GM23248 (cell line): ENCODE measurements at places on chromosomes 5 and 9.

DNA sequence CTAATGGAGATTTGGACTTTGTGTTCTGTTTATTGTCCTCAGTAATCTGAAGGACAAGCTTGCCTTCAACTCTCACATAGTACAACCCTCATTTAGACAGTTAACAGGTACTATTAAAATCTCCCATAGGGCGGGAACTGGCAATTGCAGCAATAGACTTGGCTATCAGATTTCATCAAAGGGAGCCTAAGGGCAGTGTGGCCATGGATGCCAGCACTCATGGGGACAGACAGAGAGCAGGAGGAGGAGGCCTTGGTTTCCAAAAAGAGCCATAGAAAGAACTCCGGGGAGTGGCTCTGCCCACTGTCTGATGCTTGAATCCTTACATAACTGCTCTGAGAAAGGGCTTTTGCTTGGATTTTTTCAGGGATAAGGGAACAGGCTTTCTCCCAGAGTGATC, 6.8 kb downstream of the SLC36A1 start:
- no peak for DNase-seq

DNA sequence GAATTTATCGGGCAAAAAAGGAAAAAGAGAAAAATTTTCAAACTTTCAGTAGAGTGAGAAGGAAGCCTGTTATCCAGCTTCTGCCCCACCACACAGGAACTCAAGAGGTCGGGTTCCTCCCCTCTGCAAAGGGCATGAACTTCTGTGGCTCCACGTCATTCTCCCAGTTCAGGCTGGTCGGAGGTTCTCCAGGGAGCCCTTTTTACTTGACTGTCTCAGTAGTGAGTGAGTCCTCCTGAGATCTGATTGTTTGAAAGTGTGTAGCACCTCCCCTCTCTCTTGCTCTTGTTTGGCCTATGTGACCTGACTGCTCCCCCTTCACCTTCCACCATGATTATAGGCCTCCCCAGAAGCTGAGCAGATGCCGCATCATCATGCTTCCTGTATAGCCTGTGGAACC, 9.7 kb downstream of the SPINK1 start:
- DNase-seq = no peak

DNA sequence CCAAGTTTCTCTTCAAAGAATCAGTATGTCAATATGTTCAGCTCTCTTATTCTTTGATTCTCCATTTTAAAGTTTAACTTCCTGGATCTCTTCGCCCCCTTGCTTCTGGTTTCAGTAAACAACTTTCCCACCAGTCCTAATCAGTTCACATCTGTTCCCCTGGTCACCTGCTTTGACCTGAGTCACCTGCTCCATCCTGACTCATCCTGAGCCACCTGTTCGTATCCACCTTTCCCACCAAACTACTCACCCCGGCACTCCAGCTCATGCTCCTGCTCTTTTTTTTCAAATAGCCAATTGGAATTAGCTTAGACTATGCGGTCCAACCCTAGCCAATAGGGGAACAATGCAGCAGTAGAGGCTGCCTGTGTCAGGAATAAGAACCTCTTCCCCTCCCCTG, 23.6 kb upstream of the CSF1R start:
- no peak for DNase-seq

DNA sequence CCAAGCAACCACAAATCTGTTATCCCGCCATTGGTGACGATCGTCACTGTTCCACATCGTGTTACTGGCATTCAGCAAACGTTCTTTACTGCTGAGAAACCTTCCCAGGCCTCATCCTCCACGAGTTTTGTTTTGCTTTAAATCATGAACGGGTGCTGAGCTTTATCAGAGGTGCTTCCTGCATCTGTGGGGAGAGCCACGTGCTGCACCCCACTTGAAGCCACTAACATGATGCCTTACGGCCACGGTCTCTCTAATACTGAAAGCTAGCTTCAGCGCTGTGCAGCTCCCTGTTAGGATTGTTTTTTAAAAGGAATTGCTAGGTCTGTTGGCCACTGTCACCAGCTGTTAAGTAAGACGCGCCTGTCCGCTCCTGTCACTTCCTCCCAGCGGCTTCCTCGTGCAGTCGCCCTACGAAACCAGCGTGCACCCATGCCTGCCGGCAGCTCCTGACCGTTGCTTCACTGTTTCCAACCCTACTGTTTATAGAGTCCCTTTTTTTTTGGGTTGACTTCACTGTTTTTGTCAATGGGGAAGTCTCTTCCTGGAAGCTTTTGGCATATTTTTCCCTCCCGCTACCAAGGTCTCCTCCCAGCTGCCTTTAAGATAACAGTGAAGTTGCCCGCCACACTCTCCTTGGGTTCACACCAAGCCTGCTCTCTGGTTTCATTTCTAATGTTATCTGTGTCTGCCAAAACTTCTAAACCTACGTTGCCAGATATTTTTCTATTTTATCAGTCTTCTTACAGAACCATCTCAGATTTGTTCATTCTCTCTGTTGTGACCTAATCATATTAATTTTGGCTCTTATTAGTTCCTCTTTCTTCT, 20.3 kb downstream of the LPCAT1 start:
- DNase-seq = peak; percentile 20

DNA sequence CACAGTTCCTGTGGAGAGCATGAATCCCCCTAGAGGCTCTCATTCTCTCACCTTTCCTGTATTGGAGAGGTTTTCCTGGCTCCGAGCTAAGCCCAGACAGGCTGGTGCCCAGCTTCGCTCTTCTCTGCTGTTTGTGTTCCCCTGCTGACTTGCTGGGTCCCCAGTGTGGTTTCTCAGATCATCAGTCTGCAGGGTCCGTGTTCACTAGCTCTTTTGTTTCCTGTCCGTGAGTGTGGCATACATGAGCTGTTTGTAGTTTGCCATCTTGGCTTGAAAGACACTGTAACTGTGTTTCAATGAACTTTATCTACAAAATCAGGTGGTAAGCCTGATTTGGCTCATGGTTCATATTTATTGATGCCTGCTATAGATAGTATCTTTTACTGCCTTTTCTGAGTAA, 23.8 kb downstream of the LOX start:
- DNase-seq = no peak

- peak; percentile 13 for DNase-seq
Measured at GRCh38 chr9:28503573-28503972, 930.3 kb upstream of the C9orf72 start.

DNA sequence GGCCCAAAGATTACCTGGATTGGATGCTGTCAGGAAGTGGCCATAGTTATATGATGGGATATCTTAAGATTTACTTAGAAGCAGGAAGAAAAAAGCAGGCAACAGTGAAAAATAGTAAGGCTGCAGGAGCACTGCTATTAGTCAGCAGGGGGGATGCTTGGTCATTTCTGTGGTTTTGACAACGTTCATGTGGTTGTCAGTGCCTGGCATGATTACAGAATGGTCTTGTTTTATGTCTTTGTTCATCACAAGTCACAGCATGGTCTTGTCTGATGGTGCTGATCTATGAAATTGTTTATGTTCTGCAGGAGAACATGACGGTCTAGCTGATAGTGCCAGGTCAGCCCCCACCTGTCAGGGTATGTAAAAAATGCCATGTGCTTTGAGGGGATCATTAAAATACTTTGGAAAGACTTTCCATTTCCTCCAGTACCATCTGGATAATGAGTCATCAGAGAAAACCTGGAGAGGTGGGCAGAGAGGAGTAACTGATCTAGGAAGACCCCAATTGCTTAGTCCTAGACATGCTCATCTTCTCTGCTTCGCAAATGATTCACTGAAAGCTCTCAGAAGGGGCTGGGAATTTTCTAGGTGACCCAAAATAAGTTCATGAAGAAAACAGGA, 48.5 kb downstream of the PLGRKT start:
- DNase-seq = peak; percentile 82

- no peak for DNase-seq
Measured at GRCh38 chr9:132632413-132633129, 37.2 kb downstream of the DDX31 start.

DNA sequence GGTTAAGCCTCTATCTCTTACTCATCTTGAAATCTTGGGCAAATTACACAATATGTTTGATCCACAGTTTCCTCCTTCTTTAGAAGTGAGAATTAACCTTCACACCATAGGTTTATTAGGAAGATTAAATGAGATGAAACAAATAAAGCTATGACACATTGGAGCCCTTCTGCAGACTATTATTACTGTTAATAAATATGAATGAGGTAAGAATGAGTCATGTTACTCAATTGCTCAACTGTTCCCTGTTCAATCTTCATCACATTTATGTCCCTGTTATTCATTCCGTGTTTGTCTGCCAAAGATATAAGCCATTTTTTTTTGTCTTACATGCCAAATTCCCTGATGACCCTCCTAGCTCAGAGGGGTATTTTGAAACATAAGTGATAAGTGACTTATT, 52.1 kb upstream of the PAPPA start:
- DNase-seq = peak; percentile 85

DNA sequence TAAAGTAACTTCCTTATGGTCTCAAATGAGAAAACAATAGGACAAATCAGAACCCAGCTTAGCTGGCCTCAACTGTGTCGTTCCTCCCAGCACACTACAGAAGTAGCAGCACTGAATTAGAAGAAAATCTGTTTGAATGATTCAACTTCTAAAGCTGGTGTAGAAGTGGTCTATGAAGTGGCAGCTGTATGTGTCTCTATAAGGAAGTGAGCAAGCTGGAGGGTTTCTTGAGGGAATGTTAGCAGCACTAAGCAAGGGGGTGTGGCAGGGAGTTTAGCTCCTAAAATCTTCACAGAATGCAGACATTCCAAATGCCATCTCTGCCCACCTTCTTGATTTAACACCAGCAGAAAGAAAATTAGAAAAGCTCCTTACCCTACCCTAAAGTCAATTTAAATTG, 4.1 kb downstream of the KLF9 start:
- peak; percentile 72 for DNase-seq

GRCh38 chr5:67989456-67989855, 226.1 kb upstream of the PIK3R1 start:
- DNase-seq = peak; percentile 47

GRCh38 chr9:35710818-35711500, 21.0 kb downstream of the TLN1 start:
- no peak for DNase-seq

DNA sequence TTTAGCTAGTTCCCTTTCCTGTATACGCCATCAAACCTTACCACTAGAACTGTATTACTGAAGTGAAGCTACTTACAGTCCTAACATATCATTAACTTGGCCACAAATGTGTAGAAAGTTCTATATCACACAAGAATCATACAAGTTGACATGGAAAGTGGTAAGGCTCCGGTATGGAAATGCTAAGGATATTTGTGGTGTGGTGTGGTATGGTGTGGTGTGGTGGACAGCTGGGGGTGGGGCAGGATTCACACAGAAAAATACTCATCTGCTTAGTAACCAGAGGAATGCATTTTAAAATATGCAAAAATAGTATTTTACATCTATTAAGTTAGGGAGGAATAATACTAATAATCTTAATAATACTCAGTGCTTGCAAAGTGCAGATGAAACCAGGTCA, 69.4 kb downstream of the TRPC7 start:
- peak; percentile 47 for DNase-seq

DNA sequence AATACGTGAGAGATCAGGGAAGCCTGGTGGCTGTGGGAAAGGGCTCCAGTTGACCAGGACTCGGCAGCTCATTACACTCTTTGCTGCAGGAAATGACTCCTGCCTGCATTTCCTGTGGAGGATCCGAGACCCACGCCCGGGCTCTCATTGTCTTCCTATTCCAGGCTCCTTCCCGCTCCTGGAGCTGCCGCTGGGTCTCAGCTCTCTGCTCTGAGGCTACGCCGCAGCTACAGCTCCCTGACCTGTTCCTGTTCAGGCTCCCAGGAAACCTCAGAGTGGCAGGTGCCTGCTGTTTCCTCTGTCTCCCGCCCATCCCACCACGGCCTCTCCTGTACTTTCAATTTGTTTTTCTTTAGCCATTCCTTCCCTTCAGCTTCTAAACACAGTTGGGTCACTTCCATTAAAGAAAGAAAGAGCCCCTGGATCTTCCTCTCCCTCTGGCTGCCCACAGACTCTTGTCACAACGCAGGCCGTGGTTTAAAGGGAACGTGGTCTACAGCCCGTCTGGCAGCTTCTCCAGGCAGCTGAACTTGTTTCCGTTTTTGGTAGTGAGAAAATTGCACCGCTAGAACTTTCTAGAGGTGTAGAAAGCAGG, 71.5 kb downstream of the IL6ST start:
- DNase-seq = peak; percentile 61

DNA sequence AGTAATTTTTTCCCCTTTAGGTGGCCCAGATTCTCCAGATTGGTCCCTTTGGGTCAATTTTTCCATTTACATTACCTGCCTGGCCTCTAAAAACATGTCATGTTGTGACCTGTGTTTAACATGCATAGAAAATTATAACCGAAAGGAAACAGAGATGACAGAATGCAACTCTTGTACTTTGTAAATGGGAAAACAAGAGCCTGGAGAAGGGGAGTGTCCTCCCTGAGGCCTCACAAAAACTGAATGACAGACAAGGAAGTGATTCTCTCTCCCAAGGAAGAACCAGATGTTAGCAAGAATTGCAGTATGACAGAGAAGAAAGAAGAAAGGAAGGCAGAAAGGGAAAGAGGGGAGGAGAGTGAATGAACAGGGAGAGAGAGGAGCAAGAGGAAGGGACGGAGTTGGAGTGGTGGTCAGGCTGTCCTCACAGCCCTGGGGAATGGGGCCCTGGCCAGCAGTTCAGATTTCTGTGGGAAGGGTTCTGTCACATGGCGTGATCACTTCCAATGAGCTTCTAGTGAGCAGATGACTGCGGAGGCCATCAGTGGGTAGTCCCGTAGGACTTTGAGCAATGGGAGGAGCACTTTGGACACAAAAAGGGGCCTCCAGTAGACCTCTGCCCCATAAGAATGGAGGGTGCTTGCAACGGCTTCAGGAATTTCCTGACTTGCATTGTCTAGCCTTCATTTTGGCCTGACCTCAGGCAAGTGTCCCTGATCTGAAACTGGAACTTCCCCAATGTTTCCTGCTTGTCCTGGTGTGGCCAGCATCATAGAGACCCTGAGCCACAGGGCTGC, 31.6 kb downstream of the ABLIM3 start:
- DNase-seq = peak; percentile 49

DNA sequence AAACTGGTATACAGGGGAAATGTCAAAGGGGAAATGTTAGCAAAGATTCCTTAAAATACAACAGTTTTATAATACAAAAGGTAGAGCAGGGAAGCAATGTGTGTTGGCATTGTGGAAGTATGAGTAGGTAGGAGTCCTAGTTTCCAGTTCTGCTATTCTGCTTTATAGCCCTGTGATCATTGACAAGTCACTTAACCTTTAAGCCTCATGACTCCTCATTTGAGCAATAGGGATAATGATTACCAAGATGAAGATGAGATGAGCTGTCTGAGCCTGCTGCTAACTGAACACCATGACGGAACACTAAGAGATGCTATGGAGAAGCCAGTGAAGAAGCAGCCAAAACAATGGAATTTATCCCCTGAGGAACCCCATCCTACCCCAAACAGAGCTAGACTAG, 251.7 kb downstream of the PAPPA start:
- DNase-seq = no peak
